Stimulated activated CD4-positive, alpha-beta T cell treated with anti-CD3 and anti-CD28 coated beads, Interleukin-4, amount 100 ng/mL, for 4 hours (primary cell): ENCODE measurements at places on chromosomes 3 and 15.
A peak's percentile ranks its signal among the peaks of the same experiment; 100 is the strongest.

GRCh38 chr3:86986671-86987420 is 4.1 kb downstream of the VGLL3 start:
- no peak for DNase-seq

- DNase-seq = no peak
Observed at GRCh38 chr15:73784291-73784690, 31.1 kb upstream of the INSYN1 start.

- DNase-seq = no peak
Observed at GRCh38 chr15:23422946-23423708, 23.9 kb downstream of the GOLGA6L2 start.

GRCh38 chr3:42001777-42002176 is 39.9 kb upstream of the ULK4 start:
- DNase-seq = no peak

DNA sequence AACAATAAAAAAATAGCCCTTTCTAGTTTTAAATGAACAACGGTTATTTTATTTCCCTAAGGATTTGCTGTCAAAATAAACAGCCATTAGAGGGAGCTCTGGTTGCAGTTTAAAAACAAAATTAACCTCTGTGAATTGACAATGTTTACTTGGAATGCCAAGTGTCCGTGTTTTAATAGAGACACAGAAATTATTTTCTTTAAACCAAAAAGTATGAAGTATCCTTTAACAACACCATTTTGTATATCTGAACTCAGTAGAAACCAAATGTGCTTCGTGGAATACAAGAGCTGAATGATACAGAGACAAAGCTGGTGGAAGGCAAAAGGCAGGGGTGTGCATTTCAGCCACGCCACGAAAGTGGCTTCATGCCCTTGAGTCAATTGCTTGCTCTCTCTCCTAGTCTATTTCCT is 74.4 kb downstream of the MOBP start:
- no peak for DNase-seq

DNA sequence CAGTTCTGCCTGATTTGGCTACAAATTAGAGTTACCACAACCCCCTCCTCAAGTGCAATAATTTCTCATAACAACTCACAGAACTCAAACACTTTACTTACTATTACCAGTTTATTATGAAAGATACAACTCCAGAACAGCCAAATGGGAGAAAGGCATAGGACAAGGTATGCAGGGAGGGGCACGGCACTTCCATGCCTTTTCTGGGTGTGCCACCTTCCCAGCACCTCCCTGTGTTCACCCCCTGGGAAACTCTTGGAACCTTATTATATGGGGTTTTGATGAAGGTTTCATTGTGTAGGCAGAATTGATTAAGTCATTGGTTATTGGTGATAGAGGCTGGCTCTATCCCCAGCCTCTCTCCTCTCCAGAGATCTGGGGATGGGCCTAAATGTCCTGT is 66.6 kb upstream of the RAP2B start:
- DNase-seq = no peak

GRCh38 chr3:7630925-7631324 is 770.0 kb downstream of the GRM7 start:
- DNase-seq = no peak

- DNase-seq = peak; percentile 44
Observed at GRCh38 chr3:13012221-13012691, 61.0 kb downstream of the IQSEC1 start.

DNA sequence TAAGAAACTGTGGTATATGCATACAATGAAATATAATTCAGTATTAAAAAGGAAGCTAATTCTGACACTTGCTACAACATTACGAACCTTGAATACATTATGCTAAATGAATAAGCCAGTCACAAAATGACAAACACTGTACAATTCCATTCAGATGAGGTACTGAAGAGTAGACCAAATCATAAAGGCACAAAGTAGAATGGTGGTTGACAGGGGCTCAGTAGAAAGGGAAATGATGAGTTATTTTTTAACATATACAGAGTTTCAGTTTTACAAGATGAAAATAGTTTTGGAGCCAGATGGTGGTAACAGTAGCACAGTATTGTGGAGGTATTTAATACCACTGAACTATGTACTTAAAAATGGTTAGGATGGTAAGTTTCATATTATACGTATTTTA is 254.6 kb upstream of the RBMS3 start:
- no peak for DNase-seq

- no peak for DNase-seq
Observed at GRCh38 chr15:64858021-64858575, 16.4 kb downstream of the PLEKHO2 start.

GRCh38 chr15:50970524-50970923 is 62.0 kb downstream of the AP4E1 start:
- DNase-seq = no peak

GRCh38 chr15:31398677-31399301 is 72.2 kb downstream of the KLF13 start:
- DNase-seq = peak; percentile 27

GRCh38 chr15:86002444-86002843 is 77.2 kb upstream of the AGBL1 start:
- no peak for DNase-seq

DNA sequence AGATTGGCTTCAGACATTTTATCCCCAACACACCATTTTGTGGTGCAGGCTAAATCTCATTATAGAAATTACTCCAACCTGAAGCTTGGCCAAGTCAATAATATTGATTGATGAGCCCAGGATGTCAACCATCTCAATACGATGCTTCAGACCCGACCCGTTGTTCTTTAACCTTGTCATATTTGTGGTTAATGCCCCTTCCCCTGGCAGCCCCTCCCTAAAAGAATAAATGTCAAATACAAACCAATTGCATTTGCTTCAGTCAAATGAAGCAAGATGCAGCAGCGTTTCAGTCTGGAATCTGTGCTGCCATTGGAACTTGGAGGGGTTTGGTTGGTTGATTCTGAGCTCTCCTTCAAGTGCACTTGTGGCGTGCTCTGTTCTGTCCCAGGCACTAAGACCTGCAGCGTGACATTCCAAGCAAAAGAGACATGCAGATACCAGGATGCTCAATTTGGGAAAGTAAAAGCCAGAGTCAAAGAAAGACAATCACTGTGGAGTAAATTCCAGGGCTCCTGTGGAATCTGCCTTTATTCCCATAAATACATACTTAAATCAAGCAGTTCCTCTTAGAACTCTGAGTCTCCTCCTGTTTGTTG is 23.8 kb upstream of the PSMD6 start:
- no peak for DNase-seq

DNA sequence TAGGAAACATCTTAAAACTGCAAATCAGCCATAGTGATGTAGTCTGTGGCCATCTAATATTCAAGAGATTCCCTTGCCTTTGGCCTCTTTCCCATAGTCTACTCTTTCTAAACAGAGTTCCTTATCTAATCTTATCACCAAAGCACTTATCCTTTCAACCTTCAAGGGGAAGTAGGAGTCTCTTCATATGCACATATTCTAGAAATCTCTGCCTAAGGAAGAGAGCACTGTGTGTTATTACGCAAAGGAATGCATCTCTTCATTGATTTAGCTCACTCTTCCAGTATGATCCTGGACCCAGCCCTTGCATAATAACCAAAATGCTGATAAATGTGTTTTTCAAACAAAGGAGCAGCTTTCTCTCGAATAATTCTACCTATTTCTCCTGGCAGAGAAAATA is 253.7 kb upstream of the TPRG1 start:
- DNase-seq = no peak

GRCh38 chr15:39310633-39311032 is 270.2 kb upstream of the THBS1 start:
- DNase-seq = no peak

GRCh38 chr15:41860049-41860828 is 21.6 kb downstream of the PLA2G4B start:
- DNase-seq = no peak

DNA sequence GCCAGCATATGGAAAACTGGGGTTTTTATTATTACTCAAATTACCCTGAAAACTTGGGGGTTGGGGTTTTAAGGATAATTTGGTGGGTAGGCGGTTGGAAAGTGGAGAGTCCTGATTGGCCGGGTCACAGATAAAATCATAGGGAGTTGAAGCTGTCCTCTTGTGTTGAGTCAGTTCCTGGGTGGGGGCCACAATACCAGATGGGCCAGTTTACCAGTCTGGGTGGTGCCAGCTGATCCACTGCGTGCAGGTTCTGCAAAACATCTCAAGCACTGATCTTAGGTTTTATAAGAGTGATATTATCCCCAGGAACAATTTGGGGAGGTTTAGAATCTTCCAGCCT is 4.9 kb upstream of the ZNF662 start:
- DNase-seq = no peak

DNA sequence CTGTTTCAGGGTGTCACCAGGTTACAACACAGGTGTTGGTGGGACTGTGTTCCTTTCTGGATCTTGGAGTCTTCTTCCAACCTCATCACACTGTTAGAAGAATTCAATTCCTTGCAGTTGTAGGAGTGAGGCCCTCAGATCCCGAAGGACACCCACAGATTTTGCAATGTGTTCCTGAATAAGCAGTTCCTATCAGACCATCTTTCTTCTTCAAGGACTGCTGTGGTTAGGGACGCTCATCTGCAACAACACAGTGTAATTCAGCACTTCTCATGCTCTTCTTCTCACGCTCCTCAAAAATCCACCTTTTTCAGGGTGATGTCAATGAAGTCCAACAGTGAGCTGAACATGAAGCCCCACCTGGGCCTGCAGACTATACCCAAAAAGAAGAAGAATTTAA is 18.8 kb downstream of the TM2D3 start:
- DNase-seq = no peak

DNA sequence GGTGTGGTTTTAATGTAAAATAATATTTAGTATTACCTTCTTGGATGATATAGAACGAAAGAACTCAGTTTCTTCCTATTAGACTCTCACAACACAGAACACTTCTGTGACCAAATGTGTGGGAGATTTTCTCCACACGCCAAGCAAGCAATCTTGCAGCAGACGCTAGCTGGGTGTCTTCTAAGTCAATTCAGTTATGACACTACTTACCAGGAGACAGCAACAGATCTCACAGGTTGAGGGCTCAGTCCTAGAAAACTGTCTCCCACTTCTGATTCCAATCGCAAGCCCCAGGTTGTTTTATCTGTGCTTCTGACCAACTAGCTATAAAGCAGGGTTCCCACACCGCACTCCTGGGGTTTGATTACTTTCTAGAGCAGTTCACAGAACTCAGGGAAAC is 41.2 kb downstream of the HERC1 start:
- no peak for DNase-seq

GRCh38 chr15:98169551-98169950 is 209.0 kb downstream of the ARRDC4 start:
- no peak for DNase-seq

DNA sequence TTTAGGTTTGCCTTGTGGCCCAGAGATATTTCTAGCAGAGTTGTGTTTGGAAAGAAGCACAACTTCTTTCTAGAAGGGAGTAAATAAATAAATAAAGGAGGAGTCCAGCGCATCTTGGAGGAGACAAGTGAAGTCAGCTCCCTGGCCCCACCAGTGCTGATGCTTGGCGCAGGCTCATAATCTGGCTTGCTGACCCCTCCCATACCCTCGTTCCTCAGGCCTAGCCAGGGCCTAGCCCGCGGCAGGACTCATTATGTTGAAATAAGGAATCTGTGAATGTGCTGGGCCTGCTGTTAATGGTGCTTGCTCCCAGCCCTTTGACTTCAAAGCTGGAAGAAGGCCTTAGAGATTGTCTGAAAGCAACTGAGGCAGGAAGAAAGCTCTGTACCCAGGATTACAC is 3.1 kb downstream of the ZNF710 start:
- DNase-seq = no peak

DNA sequence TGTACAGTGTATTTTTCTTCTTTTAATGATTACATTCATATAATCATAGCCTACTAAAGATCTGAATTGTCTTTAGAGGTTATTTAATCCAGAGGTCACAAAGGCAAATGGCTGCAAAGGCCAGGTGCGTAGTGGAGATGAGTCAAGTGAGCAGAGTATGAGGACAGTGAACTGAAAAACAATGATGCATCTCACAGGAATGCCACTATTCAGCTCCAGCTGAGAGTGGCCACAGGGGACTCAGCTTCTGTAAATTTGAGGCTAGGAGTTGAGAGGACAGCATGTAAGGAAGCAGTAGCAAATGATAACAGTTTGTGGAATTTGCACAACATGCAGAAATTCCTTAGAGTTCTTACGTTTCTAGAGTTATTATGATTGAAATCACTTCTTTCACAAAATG is 50.4 kb downstream of the COL6A5 start:
- no peak for DNase-seq

GRCh38 chr3:38576131-38576525 is 73.4 kb downstream of the SCN5A start:
- DNase-seq = no peak

GRCh38 chr15:92411256-92411655 is 17.6 kb downstream of the ST8SIA2 start:
- no peak for DNase-seq

GRCh38 chr15:40338041-40338657 is 2.6 kb downstream of the CCDC9B start:
- DNase-seq = peak; percentile 75

DNA sequence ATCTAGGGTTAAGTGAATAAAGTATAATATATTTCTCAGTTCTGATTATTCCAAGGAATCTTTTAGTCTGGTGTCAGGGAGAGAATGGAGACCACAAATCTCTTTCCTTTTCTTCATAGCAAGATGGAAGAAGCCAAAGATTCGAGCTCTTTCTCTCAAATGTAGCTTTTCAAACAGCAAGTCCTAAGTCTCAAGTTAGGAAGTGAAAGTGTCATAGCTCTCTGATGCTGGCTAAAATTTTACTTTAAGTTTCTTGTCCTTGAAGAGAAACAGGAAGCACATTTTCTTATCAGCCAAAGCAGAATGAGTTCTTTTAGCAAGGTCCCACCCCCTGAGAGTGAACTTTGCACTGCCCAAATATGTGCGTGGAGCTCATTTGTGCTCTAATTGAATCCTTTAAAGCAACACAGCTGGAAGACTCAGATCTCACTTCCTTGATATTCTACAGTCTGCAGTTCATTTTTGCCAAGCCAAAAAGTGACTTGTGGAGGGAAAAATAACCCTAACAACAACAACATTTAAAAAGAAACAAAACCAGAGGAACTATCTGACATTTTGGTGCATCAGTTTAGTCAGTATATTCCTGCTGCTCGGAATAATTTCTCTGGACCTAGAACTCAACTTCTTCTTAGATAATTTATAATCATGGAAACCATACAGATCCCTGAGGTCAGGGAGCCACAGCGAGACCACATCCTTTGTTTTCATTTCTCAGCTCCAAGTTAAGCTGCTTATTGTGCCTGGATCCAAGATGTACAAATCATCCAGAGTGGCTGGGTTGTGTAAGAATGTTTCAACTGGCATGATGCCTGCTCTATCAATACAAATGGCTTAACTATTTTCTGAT is 238.7 kb upstream of the P2RY1 start:
- DNase-seq = no peak

GRCh38 chr3:184373422-184373821 is 4.6 kb downstream of the THPO start:
- DNase-seq = no peak

- no peak for DNase-seq
Observed at GRCh38 chr3:172341482-172342059, 106.7 kb downstream of the GHSR start.

GRCh38 chr15:42037656-42038055 is 16.8 kb upstream of the PLA2G4E start:
- no peak for DNase-seq

- DNase-seq = no peak
Observed at GRCh38 chr3:53147151-53147902, 13.7 kb upstream of the PRKCD start.
